ENCODE measurements at places on chromosomes 3 and 15. TPM values are rescaled to one million over a fixed set of nuclear protein-coding genes. Genes with fewer than 3 reads are reported as not detected.

- DNase-seq: no peak
These were observed 11.9 kb downstream of the TAGLN3 start for GRCh38 chr3:112010636-112011035.

- DNase-seq: no peak
These were observed 33.1 kb downstream of the RASGRP1 start for GRCh38 chr15:38531509-38531908.

DNA sequence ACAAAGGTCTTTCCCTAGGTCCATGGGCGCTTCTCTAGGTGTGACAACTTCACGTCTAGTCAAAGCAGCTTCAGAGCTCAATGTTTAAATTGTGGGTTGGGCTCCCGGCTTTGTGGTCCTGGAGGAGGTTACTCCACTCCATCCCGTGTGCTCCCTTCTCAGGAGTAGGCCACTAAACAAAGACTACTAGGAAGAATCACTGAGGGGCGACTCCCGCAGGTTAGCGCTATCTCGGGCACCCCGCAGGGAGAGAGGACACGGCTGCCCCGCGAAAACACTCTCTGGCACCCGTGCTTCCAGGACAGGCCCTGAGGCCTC lies 500 bp downstream of the PARP6 start:
- DNase-seq: no peak

DNA sequence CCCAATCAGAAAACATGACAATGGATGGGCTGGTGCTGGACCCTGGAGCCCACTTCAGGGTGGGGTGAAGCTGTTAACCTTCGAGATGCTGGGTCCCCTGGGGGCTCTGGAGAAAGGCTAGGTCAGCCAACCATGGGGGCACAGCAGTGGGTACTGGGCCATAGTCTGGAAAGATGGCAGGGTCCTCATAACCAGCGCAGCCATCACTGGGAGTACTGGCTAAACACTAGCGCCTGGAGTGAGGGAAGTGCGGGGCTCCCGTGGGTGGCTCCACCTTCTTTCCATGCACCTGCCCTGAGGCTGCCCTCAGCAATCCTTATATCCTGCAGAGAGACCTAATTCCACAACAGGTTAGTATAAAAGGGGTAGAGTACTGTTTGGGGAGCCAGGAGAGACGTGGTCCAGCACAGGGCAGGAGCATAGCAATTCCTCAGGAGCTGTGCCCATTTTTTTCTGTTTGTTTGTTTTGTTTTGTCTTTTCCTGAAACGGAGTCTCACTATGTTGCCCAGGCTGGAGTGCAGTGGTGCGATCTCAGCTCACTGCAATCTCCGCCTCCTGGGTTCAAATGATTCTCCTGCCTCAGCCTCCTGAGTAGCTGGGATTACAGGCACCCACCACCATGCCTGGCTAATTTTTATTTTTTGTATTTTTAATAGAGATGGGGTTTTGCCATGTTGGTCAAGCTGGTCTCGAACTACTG lies 122.6 kb upstream of the MEF2A start:
- no peak for DNase-seq

DNA sequence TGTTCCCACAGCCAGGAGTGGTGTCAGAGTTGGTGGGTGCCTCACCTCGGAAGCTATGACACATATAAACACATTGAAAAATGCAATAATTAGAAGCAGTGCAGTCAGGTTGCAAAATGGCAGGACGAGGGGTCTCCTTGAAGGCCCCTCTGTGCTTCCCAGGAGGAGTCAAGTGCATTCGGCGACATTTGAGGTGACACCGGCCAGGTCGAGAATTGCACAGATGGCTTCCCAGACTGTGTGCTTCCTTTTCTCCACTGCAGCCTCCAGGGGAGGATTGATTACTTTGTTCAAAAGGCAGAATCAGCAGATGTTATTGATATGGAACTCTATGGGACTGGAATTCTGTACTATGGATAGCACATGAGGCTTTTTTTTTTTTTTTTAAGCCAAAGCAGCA lies 163.2 kb downstream of the MINAR1 start:
- no peak for DNase-seq

DNA sequence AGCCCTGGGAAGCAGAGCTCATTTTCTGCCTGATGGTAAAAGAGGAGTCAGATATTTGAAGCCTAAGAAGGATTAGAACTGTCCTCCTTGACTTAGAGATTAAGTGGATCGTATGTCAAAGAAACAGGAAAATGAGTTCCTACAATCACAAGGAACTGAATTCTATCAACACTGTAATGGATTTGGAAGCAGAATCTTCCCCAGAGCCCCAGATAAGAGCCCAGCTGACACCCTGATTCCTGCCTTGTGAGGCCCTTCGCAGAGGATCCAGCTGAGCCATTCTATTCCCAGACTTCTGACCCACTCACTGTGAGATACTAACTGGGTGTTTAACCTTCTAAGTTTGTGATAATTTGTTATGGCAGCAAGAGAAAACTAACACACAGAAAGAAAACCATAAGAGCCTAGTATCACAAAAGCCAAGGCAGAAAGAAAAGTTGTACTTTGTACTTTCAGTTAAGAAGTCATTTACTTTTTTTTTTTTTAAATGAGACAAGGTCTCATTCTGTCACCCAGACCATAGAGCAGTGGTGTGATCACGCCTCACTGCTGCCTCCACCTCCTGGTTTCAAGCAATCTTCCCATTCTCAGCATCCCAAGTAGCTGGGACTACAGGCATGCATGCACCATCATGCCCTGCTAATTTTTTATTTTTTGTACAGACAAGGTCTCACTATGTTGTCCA lies 61.1 kb upstream of the ZBTB20 start:
- DNase-seq: no peak

DNA sequence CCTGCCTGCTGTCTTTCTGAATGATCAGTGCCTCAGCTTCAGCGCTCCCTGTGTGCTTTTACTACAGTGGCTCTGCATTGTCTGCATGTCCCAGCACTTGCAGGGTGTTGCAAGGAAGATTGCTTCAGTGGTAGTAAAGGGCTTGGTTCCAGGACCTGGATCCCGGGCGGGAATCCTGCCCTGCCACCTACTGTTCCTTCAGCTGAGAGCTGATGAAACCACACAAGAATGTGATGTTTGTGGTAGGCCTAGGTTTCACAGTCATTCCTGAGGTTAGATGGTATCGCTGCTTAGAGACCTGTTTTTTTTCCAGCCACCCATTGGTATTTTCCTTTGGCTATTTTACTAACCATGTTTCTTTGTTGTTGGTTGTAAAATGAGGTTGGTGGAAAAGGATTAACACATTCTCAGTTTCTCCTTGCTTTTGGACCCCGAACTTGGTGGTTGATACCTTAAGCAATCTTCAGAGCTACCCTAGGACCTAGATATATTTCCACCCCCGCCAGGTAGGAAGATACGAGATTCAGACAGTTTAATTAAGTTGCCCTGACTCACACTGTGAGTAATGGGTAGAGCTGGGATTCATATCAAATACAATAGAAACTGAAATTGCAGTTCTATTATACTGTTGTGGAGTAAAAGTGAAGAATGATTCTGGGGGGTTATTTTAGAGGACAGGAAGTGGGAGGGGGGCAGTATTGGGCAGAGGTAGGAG lies 11.4 kb downstream of the GPR87 start:
- no peak for DNase-seq

DNA sequence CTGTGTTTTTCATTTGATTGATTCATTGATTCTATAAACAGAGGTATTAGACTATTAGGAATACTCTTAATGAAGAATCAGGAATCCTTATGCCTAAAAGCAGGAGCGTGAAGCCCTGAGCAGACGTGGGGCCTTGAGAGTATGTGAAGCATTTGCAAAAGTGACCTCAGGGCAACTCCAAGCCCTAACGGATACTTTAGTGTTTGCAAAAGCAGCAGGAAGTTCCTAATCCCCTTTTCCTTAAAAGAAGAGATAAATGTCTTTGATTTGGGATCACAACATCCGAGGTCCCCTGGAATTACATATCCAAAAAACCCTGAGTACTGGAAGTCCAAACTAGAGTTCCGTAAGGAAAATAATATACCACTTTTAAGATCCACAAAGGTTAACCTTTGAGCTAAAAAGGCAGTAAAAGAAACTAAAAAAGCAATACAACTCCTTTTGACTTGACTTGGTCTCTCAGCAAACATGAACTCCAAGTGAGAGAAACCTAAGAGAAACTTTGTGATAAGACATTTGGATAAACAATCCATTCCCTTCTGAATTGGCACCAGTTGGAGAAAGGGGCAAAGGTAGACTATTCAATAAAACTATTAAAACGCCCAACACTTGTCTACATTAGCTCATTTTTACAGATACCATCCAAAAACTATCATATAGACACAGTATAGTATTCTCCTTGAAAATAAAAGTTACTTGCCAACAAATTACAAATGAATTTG lies 27.4 kb downstream of the PRTG start:
- no peak for DNase-seq

- DNase-seq: no peak
These were observed 216.1 kb downstream of the SV2B start for GRCh38 chr15:91316126-91316525.

DNA sequence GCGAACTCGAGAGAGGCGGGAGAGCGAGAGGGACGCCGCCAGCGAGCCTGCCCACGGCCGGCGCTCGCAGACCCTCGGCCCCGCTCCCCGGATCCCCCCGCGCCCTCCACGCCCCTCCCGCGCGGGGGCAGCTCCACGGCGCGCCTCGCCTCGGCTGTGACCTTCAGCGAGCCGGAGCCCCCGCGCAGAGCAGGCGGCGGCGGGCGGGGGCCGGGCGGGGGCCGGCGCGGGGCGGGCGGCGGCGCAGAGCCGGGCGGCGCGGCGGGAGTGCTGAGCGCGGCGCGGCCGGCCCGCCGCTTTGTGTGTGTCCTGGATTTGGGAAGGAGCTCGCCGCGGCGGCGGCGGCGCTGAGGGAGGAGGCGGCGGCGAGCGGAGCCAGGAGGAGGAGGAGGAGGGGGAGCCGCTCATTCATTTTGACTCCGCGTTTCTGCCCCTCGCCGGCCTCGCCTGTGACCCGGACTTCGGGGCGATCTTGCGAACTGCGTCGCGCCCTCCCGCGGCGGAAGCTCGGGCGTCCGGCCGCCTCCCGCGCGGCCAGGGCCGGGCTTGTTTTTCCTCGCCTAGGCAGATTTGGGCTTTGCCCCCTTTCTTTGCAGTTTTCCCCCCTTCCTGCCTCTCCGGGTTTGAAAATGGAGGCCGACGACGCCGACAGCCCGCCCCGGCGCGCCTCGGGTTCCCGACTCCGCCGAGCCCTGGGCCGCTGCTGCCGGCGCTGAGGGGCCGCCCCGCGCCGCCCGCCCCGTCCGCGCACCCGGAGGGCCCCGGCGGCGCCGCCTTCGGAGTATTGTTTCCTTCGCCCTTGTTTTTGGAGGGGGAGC lies 524 bp downstream of the IGF1R start:
- DNase-seq: peak; percentile 62

DNA sequence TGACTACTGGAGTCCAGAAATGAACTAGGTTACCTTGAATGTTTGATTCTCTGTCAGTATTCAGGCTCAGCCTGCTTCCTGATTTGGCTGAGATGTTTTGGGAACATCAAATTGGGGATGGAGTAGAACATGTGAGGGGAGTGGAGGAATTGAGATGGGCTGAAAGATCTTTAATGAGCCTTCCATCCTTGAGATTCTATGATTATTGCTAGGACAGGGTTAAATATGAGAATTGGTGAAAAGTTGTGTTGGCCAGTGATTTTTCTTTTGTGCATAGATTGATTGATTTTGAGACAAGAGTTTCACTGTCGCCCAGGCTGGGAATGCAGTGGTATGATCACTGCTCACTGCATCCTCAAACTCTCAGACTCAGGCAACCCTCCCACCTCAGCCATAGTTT lies 32.4 kb downstream of the IQGAP1 start:
- no peak for DNase-seq

GRCh38 chr15:51849860-51850259 lies 20.4 kb downstream of the TMOD3 start:
- DNase-seq: no peak

DNA sequence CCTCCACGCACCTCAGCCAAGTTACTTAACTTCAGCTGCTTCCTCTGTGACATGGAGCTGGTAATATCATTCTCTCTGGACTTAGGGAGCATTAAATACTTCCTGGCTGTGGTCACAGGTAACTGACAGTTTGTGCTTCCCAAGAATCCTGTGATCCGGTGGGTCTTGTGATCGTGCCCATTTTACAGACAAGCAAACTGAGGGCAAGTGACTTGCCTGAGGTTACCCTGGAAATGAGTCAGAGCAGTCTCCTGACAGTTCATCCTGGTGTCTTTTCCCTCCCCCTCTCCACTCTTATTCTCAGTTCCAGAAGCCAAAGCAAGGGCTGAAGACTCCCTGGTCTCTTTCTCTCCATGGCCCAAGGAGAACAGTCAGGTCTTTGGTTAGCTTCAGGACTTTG lies 35.9 kb downstream of the ACAN start:
- DNase-seq: no peak

- DNase-seq: no peak
These were observed 88.0 kb downstream of the TTBK2 start for GRCh38 chr15:42832576-42832975.

DNA sequence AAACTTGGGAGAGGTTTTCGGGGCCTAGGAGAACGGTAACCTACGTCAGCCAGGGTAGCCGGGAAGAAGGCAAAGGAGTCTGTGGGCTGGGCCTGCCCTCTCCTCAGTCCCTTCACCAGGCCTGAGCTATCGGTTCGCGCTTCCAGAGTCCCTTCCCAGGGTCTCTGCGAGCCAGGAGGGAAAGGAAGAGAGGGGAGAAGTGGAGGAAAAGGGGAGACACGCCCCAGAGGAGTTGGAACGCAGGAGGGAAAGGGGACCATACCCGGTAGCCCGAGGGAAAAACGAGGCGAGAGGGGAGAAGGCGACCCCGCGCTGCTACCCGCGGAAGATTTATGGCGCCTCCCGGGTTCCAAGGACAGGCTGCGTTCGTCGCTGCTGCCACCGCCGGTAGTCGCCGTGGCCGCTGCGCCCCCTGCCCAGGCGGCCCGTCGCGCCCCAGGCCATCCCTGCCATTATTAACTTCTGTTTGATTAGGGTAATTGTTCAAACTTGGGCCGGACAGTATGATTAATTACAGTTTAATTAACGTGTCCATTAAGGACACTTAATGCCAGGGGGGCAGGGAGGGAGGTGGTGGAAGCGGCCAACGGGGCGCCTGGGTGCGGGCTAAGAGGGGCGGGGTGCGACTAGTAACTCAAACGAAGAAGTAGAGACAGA lies 3.4 kb upstream of the SKOR1 start:
- DNase-seq: no peak

- no peak for DNase-seq
These were observed 47.7 kb downstream of the KLHDC8B start for GRCh38 chr3:49219132-49219531.

- DNase-seq: no peak
These were observed 618.1 kb downstream of the PYDC2 start for GRCh38 chr3:192079098-192079497.

- DNase-seq: no peak
These were observed 48.5 kb downstream of the RLBP1 start for GRCh38 chr15:89172921-89173320.

GRCh38 chr3:169002689-169003088 lies 660.8 kb downstream of the MECOM start:
- DNase-seq: no peak

- no peak for DNase-seq
These were observed 44.9 kb downstream of the CHCHD6 start for GRCh38 chr3:126748701-126749546.

- no peak for DNase-seq
These were observed 67.2 kb downstream of the RPL39L start for GRCh38 chr3:187072102-187072501.

GRCh38 chr3:13110678-13111116 lies 37.5 kb upstream of the IQSEC1 start:
- no peak for DNase-seq

Gene TEX55
- not detected for total RNA-seq

Gene HCLS1
- 39.8 TPM for total RNA-seq

Gene GOLGA6D
- total RNA-seq: 0.08 TPM

Gene CILP
- 2.6 TPM for total RNA-seq

Gene FAN1
- 8.2 TPM for total RNA-seq

Gene UBP1
- total RNA-seq: 36.9 TPM

Gene CHRM5
- not detected for total RNA-seq

Gene CCR1
- total RNA-seq: 5.9 TPM

Gene ABCC5
- total RNA-seq: 35.7 TPM

All from liver (tissue), 10 donors.